NK-92 treated with Interleukin-12 subunit alpha and Interleukin-12 subunit beta, amount 100 ng/mL, for 24 hours (cell line): ENCODE measurements at places on chromosomes 2 and 18.

- DNase-seq = no peak
Measured at GRCh38 chr2:231290321-231291015, 92.0 kb downstream of the ARMC9 start.

DNA sequence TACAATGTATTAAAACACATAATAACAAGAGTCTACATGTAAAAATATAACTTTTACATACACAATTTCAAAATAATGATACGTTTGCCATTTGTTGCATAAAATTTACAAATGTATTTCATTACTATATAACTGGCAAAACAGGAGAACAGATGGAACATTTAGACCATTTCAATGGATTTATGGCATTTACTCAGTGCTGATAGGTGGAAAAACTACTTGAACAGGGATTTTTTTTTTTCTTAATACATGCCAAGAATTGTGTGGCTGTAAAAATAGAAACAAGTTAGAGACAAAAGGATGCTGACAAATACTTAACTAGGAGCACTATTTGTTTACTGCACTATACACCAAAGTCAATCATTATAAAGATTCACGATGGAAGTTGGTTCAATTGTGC is 266.8 kb upstream of the CCDC68 start:
- DNase-seq = no peak

- no peak for DNase-seq
Measured at GRCh38 chr2:43467891-43468290, 127.9 kb downstream of the THADA start.

DNA sequence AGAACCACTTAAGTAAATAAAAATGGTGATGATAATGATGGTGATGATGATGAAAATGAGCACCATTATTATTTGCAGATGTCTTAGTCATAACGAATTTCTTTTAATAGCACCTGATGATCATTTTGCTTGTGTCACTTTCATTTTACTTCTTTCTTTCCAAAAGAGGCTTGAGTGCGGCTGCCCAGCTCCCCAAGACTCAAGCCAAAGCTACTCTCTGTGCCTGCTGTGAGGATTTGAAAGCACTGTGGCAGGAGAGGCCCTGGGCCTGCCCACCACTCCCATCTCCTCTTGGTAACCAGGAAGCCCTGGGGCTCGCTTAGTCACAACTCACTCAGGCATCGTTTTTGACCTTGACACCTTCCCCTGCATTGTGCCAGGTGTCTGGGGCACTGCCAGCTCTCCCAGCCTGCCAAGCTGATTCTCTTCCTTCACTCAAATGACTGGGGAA is 41.2 kb downstream of the RPL37A start:
- DNase-seq = no peak

DNA sequence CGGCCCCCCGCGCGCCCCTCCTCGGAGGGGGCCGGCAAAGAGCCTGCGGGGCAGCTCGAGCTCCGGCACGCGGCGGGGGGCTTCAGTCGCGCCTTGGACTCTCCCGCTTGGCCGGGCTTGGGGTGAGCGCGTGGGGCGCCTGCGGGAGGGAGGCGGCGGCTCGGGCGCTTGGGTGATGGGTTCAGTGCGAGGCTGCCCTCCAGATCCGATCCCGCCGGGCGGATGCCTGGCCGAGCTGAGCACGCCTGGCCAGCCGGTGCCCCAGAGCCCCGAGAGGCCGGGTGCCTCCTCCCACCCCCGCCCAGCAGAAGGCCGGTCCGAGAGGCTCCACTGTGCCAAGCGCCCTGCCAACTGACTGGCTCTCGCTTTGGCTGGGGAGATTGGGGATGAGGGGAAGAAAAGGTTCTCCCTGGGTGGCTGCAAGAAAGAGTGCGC is 273 bp upstream of the NXPH2 start:
- no peak for DNase-seq
